Activated CD4-positive, alpha-beta T cell treated with anti-CD3 and anti-CD28 coated beads, Interleukin-2, amount 10 ng/mL, durations not matched to agents 24 days and 14 days (primary cell): ENCODE measurements at places on chromosomes 6 and 20. TPM values are rescaled to one million over a fixed set of nuclear protein-coding genes. Genes with fewer than 3 reads are reported as not detected.
A peak's percentile ranks its signal among the peaks of the same experiment; 100 is the strongest.

PAX1 gene
- total RNA-seq = not detected in 2 replicates

GABRR1 gene
- not detected in 2 replicates for total RNA-seq

HDGFL1 gene
- not detected in 2 replicates for total RNA-seq

DNA sequence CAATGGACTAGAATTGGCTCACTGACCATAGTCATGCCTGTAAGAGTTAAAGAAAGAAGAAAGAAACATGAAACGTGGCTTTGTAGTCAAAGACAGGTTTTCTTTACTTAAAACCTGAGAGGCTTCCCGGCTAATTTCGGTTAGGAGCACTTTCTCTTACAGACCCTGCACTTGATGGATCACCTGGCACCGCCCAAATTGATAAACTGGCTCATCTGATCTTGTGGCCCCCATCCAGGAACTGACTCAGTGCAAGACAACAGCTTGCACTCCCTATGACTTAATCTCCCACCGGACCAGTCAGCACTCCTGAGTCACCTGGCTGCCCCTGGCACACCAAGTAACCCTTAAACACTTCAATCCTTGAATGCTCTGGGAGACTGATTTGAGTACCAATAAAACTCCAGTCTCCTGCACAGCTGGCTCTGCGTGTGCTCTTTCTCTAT is 12.3 kb downstream of the TMEM14B start:
- peaks cover 47% of the 10 kb centered on the region for H3K36me3 ChIP-seq
- H3K27me3 ChIP-seq = no peaks in the 10 kb centered on the region
- H3K27ac ChIP-seq = no peak overlapping the region
- H3K4me1 ChIP-seq = peaks cover 14% of the 10 kb centered on the region
- no peak overlapping the region for H3K4me3 ChIP-seq
- DNase-seq = no peak

DNA sequence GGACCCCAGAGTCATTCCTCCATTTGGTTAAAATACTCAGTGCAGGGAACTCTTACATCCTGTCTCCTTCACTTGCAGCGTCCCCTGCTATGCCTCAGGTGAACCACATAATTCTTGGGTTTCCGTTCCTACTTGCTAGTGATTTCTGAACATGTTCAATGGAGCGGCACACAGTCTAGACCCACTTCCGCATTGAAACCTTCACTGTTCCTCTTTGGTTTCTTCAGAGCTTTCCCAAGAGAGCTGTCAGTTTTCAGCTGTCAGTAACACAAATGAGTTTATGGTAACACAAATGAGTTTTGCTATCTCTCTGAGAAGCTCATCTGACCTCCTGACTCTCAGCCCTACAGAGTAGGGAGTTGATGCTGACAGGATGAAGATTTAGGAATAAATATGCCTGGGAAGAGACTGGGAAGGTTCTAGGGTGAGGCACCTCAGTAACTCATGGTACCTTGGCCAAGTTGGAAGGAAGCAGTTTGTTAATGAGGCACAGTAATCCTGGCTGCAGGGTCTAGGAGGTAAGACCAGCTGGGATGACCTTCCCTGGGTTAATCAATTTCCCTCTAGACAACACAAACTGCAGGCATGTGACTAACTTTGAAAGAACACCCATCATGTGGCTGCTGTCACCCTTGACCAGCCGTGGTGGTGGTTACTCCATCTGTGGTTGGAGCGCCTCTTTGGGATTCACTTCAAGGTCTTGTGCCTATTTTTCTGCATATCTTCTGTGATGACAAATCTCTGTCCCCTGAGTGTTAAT is 5.4 kb downstream of the SYS1 start:
- H3K27ac ChIP-seq = peak overlapping the region; percentile 38
- peaks cover 38% of the 10 kb centered on the region for H3K4me1 ChIP-seq
- peaks cover 35% of the 10 kb centered on the region for H3K36me3 ChIP-seq
- H3K27me3 ChIP-seq = no peaks in the 10 kb centered on the region
- H3K4me3 ChIP-seq = peak overlapping the region; percentile 73
